ENCODE measurements at places on chromosomes 3 and 15.

DNA sequence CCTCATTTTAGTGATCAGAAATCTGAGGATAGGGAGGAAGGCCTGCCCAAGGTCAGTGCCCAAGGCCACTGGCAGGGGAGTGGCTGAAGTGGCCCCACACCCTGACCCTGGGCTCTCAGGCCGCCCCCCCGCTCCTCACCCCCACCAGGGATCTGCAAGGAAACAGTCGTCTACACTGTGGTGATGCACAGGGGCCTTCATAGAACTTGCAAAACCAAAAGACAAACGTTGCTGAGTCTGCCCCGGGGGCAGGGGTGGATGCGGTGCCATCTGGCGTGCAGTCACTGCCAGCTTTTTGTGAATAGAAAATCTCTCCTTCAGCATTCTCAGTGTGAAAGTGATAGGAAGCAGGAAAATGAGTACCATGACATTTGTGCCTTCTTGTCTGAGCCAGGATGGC, 41.3 kb downstream of the WHAMM start:
- DNase-seq = no peak

DNA sequence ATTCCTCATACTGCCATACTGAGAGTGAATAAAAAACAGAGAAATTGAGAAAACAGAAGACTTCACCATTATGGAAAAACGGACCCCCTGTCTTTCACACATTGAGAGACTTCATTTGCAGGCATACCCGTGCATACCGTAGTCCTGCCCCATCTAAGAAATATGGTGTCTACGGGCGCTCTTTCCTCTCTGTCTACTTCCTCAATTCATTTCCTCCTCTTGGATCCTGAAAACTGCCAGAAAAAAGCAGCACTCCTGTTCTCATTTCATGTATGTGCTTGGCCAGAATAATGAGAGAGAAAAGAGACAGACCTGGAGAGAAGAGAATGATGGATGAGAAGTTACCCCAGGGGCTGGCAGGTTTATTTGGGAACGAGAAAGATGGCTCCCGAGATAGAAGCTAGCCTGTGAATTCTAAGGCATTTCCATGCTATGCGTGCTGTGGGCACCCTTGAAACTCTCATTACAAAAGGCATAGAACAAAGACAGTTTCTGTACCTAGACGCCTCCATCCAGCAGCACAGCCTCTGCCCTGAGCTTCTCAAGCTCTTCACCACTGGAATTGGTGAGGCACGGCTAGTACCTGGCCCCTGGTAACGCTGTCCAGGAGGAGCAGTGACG, 62.5 kb upstream of the EPHB3 start:
- DNase-seq = no peak

GRCh38 chr3:73394240-73394639, 230.5 kb downstream of the PDZRN3 start:
- DNase-seq = no peak

DNA sequence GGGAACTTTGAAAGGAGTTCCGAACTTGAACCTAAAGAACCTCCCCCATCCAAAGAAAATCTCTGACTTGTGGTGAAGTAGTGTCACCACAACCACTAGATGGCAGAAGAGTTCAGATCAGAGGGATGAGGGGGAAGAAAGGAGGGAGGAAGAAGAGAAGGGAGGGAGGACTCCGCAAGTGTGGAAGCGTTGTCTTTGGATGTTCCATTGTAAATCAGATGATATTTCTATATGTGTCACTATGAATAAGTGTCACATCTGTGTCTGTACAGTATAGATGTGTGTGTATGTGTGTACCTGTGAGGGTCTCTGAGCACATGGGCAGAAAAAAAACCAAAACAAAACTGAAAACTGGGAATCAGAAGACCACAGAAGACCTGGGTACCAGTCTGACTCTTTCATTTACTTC, 16.9 kb downstream of the SLC24A1 start:
- DNase-seq = peak; percentile 81

DNA sequence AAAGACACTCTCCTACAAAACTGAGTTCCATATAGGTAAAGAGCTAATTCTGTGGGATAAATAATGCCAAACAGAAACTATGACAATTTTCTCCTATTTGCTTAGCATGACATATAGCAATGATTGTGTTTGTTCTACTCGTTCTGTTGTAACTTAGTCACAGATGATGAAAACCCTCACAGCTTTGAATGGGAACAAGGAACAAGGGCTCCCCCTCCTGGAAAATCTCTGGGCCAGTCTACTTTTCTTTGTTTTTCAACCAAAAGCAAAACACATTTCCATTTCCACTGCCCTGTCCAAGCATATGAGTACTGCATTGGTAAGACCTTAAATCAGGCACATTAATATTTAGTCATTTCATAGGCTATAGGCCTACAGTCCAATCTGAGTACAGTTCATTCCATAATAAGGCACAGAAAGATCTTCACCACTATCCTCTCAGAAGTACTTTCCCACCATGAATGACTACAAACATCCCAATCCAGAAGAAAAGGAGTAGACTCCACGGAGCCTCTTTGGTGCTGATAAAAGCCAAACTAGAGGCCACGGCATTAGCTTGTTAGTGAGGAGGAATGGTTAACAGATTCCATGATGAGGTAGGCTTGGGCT, 67.1 kb downstream of the ATP8B4 start:
- DNase-seq = peak; percentile 17

DNA sequence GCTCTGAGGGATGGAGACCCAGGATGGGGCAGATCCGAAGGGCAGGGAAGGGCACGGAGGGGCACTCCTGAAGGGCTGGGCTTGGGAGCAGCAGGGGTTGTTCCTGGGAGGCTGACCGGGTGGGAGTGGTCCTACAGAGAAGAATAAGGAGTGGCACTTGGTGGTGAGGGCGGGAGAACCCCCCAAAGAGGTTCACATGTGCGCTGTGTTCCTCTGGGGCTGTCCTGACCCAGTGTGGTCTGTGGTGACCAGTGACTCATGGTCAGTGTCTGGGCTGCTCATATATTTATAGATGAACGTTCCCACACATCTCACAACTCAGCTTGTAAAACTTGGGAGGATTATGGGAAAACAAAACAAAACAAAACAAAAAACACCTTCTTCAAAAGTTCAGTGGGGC, 10.0 kb downstream of the TRPM1 start:
- DNase-seq = no peak

DNA sequence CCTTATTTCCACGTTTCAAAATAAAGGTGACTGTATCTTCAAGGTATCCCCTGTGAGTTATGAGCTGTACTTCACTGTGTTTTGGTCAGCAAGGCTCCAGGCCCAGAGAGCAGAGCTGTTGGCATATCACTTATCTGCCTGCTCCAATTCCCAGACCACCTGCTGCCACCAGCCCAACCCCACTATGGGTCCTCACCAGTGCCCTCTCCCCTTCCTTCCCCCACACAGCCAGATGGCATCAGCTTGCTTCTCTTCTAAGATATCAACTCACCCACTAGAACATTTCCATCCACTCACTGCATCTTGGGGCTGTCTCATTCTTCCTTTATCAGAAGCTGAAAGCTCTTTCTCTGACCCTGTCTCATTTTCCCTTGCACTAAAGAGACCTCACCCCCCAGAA, 136.9 kb upstream of the EIF1B start:
- DNase-seq = no peak

- no peak for DNase-seq
These were observed 119.7 kb downstream of the SNRK start for GRCh38 chr3:43405888-43406642.

DNA sequence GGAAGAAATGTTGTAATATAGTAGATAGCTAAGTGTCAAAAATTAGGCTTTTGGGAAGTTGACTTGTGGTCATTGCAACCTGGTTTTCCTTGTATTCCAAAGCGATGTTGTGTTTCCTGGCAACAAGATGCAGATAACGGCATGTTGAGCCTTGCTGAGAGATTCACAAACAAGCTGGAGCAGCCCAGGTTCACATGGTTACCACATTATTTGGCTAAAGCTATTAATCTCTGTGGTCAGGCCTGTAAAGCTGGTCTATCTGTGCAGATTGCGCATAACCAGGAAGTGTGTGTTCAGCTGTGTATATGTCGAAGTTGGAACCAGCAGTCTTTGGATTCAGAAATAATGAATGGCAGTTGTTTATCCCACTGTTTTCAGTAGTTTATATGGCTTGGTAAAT, 6.6 kb downstream of the TIPARP start:
- no peak for DNase-seq

DNA sequence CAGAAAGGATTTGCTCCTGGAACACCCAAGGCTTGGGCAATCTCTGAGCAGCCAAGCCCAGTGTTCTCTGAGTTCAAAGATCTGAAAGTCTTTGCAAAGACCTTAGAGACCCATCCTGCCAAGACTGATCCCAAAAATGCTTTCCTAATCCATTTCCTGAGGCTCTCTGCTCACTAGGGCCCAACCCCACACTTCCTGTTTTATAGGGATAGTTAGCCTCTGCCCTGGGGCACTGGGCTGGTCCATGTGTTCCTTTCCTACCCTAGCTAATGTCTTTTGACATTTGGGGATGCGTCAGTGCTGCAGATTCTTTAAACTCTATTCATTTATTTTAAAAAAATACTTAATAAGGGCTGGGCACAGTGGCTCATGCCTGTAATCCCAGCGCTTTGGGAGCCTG, 372.7 kb downstream of the ROBO2 start:
- no peak for DNase-seq

GRCh38 chr3:176976586-176976985, 220.7 kb downstream of the TBL1XR1 start:
- no peak for DNase-seq

DNA sequence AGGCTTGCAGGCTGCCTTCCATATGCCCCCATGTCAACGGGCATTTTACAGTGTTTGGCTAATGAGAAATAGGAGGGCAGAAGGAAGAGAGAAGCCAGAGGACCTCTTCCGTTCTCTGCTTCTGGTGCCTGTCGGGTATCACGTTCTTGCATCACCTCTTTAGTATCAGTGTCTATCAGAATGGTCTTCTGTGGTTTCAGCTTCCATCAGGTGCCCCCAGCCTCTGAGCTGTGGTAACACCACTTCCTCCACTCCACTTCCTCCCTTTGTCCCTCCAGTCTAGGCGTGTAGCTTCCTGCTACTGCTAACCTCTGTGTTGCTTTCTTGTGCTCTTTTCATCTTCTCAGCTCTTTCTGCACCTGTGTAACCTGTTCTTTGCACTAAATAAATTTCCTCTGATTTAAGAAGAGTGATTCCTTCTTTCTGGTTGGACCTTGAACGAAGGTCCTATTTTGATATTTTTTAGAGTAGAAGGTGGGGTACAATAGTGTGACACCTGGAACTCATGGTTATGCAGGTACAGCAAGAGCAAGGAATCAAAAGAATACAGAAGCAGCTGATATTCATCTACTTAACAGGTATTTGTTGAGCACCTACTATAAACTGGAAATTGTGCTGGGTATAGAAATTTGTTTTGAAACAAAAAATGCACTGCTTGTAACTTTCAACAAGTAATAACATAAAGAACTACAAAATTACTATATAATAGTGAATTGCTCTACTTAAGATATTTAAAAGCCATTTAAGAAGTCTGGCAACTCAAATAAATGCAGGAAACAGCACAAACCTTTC, 27.4 kb upstream of the FOXB1 start:
- DNase-seq = no peak

DNA sequence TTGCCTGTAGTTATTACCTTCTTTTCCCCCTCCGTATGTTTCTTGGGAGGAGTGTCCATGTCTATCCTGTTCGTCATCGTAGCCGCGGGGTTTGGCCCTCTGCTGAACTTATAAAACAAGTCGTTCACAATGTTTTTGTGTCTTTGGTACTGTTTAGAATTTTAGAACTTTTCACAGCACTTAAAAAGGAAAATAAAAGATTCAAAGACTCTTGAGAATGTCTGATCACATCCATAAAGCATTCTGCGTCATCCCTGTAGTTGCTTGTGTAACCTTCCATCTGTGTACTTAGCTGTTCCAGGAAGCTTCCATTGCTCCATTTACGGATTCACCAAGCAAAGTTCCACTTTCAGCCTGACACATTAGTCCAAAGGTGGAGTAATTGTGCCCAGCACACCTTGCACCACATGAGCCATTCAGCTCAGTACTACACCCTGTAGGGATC, 677.1 kb upstream of the NR2F2 start:
- DNase-seq = no peak

- DNase-seq = no peak
These were observed 179.6 kb downstream of the P3H2 start for GRCh38 chr3:189941125-189941524.

DNA sequence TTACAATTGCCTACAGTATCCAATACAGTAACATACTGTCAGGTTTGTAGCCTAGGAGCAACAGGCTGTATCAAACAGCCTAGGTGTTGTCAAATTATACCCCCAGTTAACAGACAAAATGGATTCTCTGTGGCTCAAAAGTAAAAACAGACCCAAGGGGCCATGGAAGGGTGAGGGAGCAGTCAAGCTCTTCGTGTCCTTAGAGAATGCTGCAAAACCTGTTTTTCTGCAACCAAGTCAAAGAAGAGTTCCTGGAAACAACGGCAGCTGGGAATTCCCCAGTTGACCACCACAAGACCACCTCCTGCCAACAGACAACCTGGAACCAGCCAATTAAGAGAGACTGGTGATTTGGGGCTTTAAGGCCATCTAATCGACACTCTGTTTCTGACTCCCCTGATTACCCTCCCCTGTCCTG, 11.1 kb upstream of the THUMPD3 start:
- no peak for DNase-seq

DNA sequence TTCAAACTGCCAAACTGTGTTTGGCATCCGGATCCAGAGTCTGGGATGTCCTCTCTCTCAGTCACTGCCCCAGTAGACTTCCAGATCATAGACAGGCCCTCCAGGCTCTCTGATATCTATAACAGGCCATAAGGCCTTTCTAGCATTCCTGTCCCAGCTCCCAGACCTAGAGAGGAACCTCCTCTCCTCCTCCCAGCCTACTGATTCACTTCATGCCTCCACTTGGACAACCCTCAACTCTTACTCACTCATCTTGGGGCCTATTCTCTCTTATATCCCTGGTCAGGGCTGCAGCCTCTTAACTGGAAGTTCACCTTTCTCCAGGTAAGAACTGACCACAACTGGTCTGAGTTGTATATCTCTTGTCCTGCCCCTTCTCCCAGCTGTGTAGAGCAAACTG, 253.7 kb upstream of the TRIM42 start:
- DNase-seq = no peak

GRCh38 chr15:37375519-37375918, 275.2 kb upstream of the MEIS2 start:
- DNase-seq = no peak

- DNase-seq = no peak
These were observed 627.1 kb downstream of the NAALADL2 start for GRCh38 chr3:175486255-175486654.

- no peak for DNase-seq
These were observed 84.6 kb downstream of the GREM1 start for GRCh38 chr15:32802286-32802936.

GRCh38 chr3:52537726-52538421, 1.5 kb downstream of the UQCC5 start:
- DNase-seq = no peak

GRCh38 chr15:69222002-69222474, 61.6 kb downstream of the GLCE start:
- DNase-seq = no peak

GRCh38 chr15:68924866-68925560, 5.3 kb upstream of the SPESP1 start:
- peak; percentile 53 for DNase-seq

GRCh38 chr3:184801241-184801785, 10.7 kb upstream of the VPS8 start:
- DNase-seq = no peak
